ENCODE measurements at places on chromosomes 5 and 9.

DNA sequence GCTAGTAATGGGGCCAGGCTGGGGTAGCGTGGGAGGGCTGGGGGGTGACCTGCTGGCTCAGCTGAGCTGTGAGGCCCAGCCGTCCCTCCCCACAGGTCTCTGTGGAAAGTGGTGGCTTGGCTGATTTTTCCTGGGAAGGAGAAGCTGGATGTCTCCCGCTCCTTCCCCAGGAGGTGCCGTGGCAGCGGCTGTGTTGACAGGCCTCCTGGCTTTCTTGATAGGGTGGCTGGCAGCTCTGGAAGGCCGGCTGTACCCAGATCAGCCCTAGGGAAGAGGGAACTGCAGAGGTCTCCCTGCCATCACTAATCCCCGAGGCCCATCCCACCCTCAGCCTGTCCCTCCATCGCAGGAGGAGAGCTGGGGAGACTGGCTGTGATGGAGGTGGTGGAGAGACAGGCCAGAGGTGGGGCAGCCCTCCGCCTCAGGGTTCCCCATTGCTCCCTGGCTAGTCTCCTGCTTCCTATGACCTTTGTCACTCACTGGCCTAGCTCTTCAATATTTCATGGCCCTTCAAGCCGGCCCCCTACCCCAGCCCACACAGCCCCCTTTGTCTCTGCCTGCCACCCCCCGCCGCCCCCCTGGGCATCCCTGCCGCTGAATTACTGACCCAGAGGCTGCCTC, 6.8 kb downstream of the CXXC5 start:
- DNase-seq = no peak

DNA sequence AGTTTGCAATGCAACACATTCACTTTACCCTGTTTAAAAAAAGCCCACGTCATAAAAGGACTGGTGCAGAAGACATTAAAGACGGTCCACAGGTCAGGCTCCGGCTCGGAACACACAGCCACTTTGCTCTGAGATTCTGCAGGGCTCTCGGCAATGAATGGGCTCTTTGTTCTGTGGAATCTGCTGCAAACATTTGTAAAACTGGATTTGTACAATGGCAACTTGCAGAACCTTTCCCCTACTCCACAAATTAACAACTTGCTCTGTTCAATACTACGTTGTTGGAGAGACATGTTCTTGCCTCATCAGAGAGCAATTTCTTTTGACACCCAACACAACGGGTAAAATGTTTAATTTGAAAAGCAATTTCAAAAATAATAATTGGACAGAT, 13.0 kb upstream of the NR5A1 start:
- no peak for DNase-seq

DNA sequence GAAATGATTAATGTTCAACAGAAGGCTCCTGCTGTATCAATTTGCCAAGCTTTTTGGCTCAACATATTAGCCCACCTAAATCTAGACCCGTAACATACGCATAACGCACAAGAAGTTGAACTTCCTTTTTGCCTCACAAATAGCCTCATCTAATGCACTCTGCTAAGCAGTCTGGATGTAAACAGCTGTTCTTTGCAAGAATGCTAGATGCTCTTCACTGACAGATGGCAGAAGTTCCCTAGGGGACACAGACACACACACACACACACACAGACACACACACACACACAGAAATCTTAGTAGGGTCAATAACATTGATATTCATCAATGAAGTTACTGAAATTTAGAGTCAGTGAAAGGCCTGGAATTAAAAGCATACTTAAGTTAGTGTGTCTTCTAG, 13.2 kb upstream of the PCA3 start:
- DNase-seq = no peak

GRCh38 chr5:129748913-129749880, 1.3 kb downstream of the MINAR2 start:
- no peak for DNase-seq

- DNase-seq = no peak
Measured at GRCh38 chr5:145921211-145921610, 15.2 kb upstream of the SH3RF2 start.

DNA sequence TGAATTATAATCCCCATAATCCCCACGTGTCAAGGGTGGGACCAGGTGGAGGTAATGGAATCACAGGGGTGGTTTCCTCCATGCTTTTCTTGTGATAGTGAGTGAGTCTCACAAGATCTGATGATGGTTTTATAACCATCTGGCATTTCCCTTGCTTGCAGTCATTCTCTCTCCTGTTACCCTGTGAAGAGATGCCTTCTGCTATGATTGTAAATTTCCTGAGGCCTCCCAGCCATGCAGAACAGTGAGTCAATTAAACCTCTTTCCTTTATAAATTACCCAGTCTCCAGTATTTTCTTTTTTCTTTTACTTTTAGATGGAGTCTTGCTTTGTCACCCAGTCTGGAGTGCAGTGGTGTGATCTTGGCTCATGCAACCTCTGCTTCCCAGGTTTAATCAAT, 182.7 kb upstream of the SEMA6A start:
- DNase-seq = no peak

DNA sequence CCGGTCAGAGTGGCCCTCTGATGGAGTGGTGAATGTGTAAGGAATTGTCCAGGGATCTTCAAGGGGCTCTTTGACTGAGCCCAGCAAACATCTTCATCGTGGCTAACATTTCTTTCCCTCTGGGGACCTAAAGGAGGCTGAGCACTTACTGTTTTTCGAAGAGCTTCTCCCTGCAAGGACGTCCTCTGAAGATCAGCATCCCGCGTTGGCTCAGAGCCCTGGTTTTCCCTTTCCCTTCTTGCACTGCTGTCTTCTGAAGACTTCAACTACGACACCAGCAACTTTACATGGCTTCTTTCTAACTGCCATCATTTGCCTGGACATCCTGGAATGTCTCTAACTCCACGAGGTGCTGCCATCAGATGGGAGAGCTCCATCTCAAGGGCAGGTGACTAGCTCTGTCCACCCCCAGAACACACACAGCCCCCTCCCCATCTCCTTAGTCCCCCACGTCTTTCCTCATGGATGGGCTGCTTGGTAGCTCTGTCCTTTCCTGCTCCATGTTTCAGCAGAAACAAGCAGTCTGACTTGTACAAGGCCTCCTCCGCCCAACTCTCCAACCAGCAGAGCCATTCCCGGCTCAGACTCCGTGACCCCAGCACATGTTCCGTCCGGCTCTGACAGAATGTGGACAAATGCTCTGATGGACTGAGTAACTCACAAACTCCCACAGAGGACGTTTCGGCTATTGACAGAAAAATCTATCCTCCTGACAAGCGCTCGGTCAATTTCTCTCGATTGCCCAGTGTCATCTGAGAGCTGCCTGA, 17.1 kb downstream of the SHB start:
- DNase-seq = no peak

DNA sequence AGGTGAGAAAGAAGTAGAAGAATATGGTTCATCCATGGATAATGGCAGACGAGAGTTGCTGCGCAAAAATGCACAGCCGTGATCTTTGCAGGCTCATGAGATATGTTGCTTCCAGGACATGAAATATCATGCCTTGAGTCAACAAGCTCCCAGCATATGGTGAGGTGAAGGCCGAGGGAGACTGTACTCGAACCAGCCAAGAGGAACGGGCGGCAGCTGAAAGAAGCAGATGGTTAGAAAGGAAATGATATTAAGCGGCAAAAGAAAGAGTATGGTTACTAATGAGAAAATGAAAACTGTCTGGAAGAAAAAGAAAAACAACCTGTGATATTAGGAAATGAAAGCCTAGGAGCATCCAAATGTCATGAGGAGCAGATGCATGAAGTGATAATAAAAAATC, 344.7 kb upstream of the DAP start:
- no peak for DNase-seq

DNA sequence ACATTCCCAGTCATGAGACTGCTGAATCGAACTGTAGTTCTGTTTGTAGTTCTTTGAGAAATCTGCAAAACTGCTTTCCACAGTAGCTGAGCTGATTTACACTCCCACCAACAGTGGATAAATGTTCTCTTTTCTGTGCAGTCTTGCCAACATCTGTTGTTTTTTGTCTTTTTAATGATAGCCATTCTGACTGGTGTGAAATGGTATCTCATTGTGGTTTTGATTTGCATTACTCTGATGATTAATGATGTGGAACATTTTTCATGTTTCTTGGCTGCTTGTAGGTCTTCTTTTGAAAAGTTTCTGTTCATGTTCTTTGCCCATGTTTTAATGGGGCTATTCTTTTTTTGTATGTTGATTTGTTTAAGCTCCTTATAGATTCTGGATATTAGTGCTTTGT, 187.3 kb upstream of the TLE4 start:
- DNase-seq = peak; percentile 58

GRCh38 chr5:117072439-117072838, 497.8 kb upstream of the SEMA6A start:
- no peak for DNase-seq

GRCh38 chr5:111563031-111563822, 50.9 kb upstream of the STARD4 start:
- DNase-seq = peak; percentile 52

DNA sequence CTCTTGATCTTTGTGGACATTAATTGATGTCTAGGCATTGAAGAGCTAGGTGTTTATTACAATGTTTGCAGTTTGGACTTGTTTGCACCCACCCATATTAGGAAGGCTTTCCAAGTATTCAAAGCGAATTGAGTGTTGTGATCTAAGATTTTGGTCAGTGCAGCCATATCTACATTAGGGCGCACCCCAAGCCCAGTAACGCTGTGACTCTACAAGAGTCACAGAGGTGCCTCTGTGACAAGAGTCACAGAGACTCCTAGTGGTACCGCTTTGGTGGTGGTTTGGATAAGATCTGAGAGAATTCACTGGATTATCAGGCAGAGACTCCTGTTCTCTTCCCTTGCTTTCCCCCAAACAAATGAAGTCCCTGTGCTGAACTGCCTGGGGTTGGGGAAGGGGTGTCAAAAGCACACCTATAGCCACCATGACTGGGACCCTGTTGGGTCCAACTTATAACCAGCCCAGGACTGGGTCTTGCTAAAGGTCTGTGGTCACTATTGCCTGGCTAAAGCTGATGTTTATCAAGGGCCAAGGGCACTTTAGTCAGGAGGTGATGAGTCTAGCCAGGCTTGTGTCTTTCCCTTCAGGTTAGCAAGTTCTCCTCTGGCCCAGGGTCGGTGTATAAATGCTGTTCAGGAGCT, 114.1 kb upstream of the RIOK2 start:
- peak; percentile 35 for DNase-seq

GRCh38 chr9:89675058-89675742, 70.4 kb downstream of the GADD45G start:
- no peak for DNase-seq

GRCh38 chr9:13047827-13048587, 231.5 kb downstream of the MPDZ start:
- peak; percentile 3 for DNase-seq

DNA sequence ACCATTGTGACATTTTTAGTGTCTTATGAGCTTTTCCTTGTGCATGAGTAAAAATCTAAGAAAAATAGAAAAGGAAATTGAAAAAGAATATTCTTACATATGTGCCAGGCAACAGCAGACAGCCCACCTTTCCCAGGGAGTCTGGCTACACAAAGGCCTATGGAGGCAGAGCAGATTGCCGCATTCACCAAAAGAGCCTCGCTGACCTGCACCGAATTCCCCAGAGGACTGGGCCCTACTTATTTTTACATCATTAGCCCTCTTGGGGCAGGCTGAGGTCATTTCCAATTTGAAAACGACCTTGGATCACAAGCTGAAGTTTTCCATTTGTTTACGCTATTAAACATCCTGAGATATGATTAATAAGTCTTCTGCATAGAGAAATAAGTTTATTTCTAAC, 66.2 kb upstream of the WDR41 start:
- DNase-seq = no peak

GRCh38 chr9:124941679-124942561, 1.0 kb upstream of the GOLGA1 start:
- peak; percentile 51 for DNase-seq

- DNase-seq = no peak
Measured at GRCh38 chr5:62299600-62299999, 6.4 kb upstream of the KIF2A start.
